ENCODE measurements at places on chromosomes 1 and 21. TPM values are rescaled to one million over a fixed set of nuclear protein-coding genes. Genes with fewer than 3 reads are reported as not detected.

Gene GBP4
- 2.2 TPM for polyA plus RNA-seq

Gene FNBP1L
- polyA plus RNA-seq = 138 TPM

Gene KRTAP7-1
- polyA plus RNA-seq = not detected

Gene SYPL2
- polyA plus RNA-seq = 1.1 TPM

Gene ETV3L
- not detected for polyA plus RNA-seq

Gene ATP1A1
- 223 TPM for polyA plus RNA-seq

Gene PRAMEF27
- not detected for polyA plus RNA-seq

Gene NMNAT2
- 55.6 TPM for polyA plus RNA-seq

Gene FCGR3B
- polyA plus RNA-seq = 1.9 TPM

Gene ENTREP3
- polyA plus RNA-seq = 42.5 TPM

Gene OR2T34
- polyA plus RNA-seq = not detected

Gene S100A4
- 17.9 TPM for polyA plus RNA-seq

Gene TMEM82
- not detected for polyA plus RNA-seq

Gene TEX38
- 0.41 TPM for polyA plus RNA-seq

Gene YBX1
- 1,395 TPM for polyA plus RNA-seq

Gene FCMR
- polyA plus RNA-seq = 1.9 TPM

Gene ALPL
- polyA plus RNA-seq = 30.6 TPM

Gene NPPB
- 3.1 TPM for polyA plus RNA-seq

Gene UFC1
- 165 TPM for polyA plus RNA-seq

Gene CHI3L1
- 2.0 TPM for polyA plus RNA-seq

Gene SYF2
- 46.3 TPM for polyA plus RNA-seq

Gene FAM72D
- 3.3 TPM for polyA plus RNA-seq

Gene LYPD8
- polyA plus RNA-seq = not detected

Gene TLR5
- polyA plus RNA-seq = 4.8 TPM

Gene C1orf198
- polyA plus RNA-seq = 80.7 TPM

Gene SERPINC1
- polyA plus RNA-seq = not detected

Gene DNAH14
- 16.5 TPM for polyA plus RNA-seq

Gene FMOD
- polyA plus RNA-seq = 21.8 TPM

Gene S100A14
- polyA plus RNA-seq = 0.39 TPM

Gene ARHGAP29
- polyA plus RNA-seq = 15.3 TPM

Gene ALX3
- polyA plus RNA-seq = not detected

Gene FMO1
- polyA plus RNA-seq = 13.2 TPM

Gene ANGPTL1
- 5.7 TPM for polyA plus RNA-seq

Gene KPRP
- polyA plus RNA-seq = not detected

Gene IQGAP3
- 10.4 TPM for polyA plus RNA-seq
